ENCODE measurements at places on chromosomes 5 and 9.
A peak's percentile ranks its signal among the peaks of the same experiment; 100 is the strongest.

GRCh38 chr5:130985776-130986175 lies 179.3 kb downstream of the HINT1 start:
- no peak for DNase-seq

DNA sequence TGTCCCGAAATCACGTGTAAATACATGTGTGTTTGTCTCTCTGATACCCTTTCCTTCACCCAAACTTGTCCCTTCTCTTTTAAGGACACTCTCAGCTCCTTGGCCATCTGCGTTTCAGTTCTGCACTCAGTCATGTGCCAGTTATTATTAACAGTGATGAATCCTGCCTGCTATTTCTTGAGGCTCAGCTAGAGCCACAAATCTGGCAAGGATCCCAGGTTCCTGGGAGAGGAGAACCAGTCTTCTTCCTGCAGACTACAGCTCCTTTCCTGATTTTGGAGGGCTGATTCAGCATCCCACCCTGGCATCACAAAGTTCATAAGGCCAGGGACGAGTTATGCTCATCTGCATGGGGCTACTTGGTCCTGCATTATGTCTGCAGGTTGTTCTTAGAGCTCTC lies 5.6 kb downstream of the MAMDC2 start:
- DNase-seq, result no peak

GRCh38 chr9:116904165-116904564 lies 217.1 kb downstream of the TRIM32 start:
- no peak for DNase-seq

DNA sequence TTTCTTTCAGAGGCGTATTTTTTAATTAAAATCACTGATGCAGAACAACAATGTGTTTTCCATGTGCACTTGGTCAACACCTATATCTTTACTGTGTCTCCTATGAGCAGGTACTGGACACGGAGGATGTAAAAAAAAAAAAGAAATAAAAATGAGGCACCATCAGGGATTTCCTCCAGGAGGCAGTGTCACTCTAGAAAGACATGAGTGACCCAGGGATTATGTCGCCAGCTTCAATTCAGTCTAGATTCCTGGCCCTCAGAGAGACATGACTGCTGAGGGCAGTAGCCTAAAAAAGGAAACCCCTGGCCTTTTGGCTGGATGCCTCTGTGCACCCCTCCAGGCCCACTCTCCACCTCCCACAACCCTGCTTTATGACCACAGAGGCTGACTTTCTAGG lies 18.3 kb upstream of the IL33 start:
- no peak for DNase-seq

- DNase-seq, result no peak
Observed at GRCh38 chr9:34070606-34071324, 22.1 kb upstream of the UBAP2 start.

- DNase-seq, result no peak
Observed at GRCh38 chr9:37692622-37693221, 42.0 kb downstream of the FRMPD1 start.

- no peak for DNase-seq
Observed at GRCh38 chr5:87686975-87687374, 274.2 kb upstream of the CCNH start.

DNA sequence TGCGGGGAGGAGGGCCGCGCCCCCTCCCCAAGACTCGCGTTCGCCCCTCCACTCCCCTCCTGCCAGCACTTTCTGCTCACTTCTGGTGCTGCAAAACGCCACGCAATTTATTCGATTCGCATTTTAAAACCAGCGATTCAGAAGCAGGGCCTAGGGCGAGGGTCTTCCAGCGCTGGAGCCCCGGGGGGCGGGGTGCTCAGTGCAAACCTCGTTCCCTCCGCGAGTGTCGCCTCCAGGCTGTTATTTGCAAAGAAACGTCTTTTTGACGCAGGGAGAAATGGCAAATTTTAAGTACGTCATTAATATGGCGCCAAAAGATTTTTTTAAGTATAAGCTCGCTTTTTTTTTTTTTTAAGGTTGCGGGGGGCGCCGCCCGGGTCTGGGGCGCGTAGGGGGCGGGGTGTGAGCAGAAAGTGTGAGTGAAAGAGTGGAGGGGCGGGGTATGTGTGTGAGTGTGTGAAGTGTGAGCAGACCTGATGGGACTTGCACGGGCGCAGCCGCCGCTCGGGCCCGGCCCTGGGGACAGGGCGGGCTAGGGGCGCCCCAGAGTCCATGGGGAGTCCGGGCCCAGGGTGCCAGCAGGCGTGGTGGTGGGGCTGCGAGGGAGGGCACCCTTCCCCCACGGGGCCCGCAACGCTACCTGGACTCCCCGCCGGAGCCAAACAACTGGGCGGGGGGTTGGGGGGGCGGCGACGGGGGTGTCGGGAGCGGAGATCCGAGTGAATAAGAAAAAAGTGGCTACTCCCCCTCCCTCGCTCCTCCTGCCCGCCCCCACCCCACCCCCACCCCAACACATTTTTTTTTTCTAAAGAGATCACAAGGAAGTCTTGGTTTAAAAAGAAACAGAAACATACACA lies at the start of gene JADE2:
JADE2 (plus strand) TSS at position 845 of the 857 bp plus-strand sequence. CDS start 10,188 bp downstream, outside the sequence.
- DNase-seq, result peak; percentile 68

GRCh38 chr5:113212244-113212920 lies 222.4 kb downstream of the TSSK1B start:
- DNase-seq, result no peak

DNA sequence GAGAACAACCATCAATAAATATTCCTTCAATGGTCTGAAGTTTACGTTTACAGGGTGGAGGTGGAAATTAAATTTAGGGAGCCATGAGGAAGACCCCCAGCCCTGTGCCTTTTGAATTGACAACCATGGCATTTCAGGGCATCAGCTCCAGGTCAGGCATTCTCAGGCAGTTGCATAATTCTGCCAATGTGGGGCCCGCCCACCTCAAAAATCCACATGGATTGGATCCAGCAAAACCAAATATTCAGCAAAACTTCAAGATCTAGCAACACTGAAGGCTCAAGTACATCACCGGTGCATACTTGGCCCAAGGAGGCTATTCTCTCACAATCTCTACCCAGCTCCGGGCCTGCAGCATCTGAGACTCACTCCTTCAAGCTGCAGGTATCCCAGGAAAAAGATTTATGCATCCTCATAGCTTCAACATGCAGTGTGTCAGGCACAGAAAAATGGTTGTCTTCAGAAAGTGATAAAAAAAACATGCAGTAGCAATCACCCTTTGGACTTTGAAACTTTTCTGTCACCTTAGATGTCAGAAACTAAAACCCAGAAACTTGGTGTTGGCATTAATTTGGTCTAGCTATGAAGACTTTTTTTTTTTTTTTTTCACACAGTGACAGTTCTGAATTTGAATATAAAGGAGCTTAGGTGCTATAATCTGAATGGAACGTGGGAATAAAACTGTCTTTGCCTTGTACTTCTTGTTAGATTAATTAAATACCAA lies 21.4 kb upstream of the ANXA2R start:
- DNase-seq, result no peak

DNA sequence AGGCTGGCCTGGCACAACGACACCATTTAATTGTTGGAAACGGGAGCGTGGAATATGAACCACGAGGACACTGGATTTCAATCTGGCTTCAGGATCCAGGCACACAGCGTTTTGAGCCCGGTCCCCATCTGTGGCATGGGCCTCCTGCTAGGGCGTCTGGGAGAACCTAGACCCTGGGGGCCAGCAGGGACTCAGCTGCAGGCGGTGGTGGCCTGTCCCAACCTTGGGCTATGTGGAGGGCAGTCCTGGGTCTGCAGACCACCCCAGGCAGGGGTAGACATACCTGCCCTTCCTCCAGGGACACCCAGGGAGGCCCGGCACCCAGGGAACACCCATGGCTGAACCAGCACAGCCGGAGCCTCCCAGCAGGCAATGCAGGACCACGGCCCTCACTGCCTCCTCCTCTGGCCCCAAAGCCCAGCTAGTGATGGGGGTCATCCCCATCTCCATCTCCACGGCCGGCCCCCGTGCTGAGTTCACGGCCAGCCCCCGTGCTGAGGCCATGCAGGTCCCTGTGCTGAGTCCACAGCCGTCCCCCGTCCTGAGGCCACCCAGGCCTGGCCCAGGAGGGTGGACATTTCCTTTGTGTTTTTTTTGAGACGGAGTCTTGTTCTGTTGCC lies 18.5 kb upstream of the UBAC1 start:
- DNase-seq, result no peak

GRCh38 chr5:173093606-173094005 lies 37.5 kb downstream of the CREBRF start:
- DNase-seq, result no peak

- no peak for DNase-seq
Observed at GRCh38 chr5:143635146-143635752, 176.7 kb upstream of the HMHB1 start.

GRCh38 chr5:980966-981365 lies 27.6 kb upstream of the NKD2 start:
- DNase-seq, result no peak

- DNase-seq, result no peak
Observed at GRCh38 chr5:56247592-56247991, 14.5 kb upstream of the ANKRD55 start.

- no peak for DNase-seq
Observed at GRCh38 chr5:108418197-108418596, 36.3 kb upstream of the FBXL17 start.

DNA sequence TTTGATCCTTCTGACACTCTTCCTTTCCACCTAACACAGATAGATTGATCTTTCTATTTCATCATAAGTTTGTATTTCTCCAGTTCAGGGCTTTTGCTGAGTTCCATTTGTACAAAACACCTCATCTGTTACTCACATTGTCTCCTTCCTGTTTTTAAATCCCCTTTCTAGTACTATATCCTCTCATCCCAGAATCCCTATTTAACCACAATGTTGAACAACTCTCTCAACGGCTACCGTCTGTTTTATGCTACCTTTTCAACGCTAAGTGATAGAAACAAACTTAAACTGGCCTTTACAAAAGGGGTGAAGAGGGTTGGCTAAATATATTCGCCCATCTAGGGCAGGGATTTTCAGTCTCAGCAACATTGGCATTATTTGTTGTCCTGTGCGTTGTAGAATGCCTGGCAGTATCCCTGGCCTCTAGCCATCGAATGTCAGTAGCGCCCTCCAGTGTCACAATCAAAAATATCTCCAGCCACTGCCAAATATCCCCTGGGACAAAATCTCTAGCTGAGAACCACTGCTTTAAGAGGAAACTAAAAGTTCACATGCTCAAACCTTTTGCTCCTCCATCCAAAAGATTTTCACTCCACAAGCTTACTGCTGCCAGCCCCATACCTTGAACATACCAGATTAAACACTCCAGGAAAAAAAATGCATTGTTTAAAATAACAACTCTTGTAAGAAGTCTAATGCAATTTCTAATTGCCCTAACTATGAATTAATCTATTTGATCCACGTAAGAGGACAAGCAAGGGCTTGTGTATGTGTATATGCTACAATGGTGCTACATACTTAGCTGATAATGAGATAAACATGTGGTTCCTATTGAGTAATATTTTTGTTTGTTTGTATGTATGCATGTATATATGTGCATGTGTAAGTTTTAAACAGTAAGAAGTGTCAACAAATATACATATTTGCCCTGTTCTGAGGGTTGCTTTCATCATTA lies 344.0 kb downstream of the PTPRD start:
- no peak for DNase-seq

GRCh38 chr9:134377976-134378375 lies 51.7 kb downstream of the RXRA start:
- no peak for DNase-seq

- DNase-seq, result no peak
Observed at GRCh38 chr5:87195616-87196015, 72.1 kb upstream of the RASA1 start.

DNA sequence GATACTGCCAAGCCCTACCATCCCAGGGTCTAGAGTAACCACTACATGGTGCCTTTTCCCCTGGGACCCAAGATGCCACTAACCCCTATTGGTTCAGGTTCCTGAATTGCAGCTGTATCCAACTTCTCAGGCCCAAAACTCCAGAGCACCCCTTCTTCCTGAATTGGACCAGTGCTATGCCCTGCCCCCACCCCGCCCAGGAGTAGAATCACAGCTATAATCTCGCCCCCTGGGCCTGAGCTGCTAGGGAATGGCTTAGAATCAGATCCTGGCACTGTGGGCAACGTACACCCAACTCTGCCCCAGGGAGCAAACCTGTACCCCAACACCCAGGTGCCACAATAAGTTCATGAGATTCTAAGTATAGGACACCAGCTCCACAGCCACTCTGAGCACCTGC lies 206.3 kb downstream of the CACNA1B start:
- DNase-seq, result no peak

- DNase-seq, result no peak
Observed at GRCh38 chr5:3187771-3188425, 407.7 kb upstream of the IRX1 start.

- DNase-seq, result no peak
Observed at GRCh38 chr9:77738932-77739331, 90.8 kb upstream of the GNA14 start.

DNA sequence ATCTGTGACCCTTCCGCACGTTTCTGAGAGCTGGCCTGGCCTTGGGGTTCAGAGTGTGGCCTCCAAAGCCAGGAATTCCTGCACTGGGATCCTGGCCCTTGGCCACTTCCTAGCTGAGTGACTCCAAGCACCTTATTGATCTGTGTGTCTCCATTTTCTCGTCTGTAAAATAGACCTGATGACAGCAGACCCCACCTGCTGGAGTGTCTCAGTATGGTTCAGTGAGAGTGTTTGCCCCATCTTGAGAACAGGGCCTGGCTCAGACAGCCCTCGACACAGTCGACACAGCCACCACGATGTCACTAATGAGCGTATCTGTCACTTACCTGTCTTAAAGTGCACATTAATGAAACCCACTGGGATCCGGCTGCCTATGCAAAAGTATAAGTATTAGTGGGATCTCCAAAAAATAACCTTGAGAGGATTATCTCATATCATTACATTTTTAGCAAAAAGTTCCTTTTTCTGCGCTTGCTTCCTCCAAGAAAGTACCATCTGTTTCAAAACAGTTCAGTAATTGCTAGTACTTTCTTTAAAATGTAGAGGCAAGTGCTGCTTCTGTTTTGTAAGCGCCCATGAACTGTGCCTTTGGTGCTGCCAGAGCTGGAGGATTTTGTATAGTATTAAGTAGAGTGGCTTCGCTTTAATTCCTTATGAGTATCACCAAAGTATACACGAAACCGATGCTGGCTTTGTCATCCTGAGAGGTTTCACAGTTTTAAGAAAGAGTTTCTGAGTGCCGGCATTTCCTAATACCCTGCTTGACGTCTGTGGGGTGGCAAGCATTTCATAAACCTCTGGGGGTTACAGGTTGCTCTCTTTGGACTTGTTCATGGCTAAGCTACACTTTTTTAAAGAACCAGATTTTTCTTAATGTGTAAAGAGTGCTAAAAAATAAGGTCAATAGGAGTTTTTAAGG lies 31.7 kb downstream of the UBE2QL1 start:
- no peak for DNase-seq

DNA sequence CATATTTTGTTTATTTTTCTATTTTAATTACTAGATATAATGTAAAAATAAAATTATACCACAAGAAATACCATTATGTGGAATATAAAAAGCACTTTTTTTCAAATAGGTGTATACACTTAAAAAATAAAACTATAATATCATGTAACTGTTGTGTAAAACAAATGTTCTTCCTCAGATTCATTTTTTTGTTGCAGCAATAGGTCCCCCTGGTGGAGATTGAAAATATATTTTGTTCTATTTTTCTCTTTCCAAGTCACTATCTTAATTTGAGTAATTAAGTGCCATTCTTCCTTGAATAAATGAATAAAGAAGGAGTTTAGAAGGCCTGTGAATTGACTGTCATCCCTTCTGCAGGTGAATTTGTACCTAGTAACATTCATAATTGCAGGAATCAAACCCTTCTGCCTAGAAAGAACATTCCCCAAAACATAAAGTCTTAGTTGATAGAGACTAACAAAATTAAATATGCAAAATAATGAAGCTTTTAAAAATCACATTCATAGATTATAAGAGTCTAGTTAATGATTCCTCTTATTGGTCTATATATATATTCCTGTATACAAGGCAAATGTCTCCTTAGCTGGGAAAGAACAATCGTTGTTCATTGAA lies 23.4 kb downstream of the CETN3 start:
- DNase-seq, result no peak
